ENCODE measurements at places on chromosomes 5 and 9.

DNA sequence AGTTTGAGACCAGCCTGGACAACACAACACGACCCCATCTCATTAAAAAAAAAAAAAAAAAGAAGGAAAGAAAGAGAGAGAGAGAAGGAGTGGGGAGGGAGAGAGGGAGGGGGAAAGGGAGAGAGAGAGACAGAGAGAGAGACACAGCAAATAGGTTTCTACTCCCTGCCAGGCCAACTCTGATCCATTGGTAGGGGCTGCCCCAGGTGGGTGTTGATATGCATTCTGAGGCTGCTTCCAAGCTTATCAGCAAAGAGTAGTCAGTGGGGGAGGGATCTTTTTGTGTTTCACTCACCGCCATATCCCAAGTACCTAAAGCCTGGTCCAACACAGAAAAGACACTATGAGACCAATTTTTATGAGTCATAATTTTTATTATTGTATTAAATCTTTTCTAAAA is 57.0 kb upstream of the SAP30L start:
- no peak for DNase-seq

DNA sequence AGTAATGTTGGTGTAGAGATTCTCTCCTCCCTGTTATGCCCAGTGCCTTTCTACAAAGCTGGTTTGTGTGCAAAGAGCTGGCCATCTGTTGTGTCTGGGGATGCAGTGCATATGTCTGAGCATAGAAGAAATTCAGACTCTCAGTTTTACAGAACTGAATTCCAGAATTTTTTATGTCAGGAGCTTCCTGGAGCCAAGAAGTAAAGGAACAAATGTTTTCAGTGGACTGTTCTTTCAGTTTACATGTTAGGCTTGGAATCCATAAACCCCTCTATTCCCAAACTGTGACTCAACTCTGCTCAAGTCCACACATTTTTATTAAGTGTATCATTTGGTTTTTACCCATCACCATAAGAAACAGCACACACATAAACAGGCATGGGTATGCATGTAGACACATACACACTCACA is 366.0 kb downstream of the BRINP1 start:
- no peak for DNase-seq

DNA sequence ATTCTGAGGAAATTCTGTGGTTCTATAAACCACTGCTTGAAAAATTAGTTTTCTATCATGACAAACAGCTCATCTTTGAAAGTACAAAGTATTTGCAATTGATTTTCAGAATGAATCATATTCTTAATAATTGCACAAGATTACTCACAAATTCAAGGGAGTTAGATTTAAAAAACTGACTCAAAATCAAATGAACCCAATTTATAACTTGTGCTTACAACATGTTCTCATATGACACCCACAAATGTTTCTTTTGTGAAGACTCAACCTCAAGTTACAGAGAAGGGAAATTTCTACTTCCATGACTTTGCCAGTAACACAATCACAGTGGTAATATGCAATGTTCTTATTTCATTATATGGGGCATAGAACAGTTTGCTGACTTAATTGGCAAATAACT is 272.0 kb upstream of the ACTBL2 start:
- no peak for DNase-seq

DNA sequence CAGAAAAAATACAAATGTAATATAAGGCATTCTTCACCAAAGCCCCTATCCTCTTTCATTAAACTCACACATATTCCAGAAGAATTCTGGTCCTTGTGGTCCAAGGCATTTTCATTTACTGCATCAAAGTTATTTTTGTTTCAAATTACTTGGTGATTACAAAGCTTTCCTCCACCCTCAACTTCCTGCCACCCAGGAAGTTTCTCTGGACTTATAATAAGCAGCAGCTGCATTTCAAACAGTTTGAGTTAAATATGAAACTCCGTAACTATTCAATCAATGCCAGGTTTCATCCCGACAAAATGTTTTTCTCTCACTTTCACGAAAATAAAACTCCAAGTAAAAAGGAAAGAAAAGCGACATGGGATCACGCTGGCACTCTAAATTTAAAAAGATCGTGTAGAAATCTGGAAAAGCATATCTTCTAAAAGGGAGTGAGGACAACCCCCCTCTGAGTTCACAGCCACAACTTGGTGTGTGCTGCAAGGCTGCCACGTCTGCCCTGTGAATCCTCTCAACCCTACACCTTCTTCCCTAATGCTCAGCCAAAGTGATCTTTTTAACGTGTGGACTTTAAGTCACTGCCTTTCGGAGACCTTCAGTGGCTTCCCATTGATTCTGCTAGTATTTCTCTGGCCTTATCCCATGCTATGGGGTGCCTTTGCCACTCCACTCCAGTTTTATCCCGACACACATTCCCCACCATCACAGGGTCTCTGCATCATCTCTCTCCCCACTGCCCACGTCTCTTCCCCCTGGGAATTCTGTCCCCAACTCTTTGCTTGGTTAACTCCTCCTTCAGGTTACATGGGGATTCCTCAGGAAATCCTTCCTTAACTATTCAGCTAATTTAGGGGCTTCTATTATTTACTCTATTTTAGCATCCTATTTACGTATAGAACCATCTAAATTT is 91.1 kb upstream of the CER1 start:
- DNase-seq = no peak

- DNase-seq = no peak
These were observed 84.5 kb downstream of the HAPLN1 start for GRCh38 chr5:83636156-83636555.

DNA sequence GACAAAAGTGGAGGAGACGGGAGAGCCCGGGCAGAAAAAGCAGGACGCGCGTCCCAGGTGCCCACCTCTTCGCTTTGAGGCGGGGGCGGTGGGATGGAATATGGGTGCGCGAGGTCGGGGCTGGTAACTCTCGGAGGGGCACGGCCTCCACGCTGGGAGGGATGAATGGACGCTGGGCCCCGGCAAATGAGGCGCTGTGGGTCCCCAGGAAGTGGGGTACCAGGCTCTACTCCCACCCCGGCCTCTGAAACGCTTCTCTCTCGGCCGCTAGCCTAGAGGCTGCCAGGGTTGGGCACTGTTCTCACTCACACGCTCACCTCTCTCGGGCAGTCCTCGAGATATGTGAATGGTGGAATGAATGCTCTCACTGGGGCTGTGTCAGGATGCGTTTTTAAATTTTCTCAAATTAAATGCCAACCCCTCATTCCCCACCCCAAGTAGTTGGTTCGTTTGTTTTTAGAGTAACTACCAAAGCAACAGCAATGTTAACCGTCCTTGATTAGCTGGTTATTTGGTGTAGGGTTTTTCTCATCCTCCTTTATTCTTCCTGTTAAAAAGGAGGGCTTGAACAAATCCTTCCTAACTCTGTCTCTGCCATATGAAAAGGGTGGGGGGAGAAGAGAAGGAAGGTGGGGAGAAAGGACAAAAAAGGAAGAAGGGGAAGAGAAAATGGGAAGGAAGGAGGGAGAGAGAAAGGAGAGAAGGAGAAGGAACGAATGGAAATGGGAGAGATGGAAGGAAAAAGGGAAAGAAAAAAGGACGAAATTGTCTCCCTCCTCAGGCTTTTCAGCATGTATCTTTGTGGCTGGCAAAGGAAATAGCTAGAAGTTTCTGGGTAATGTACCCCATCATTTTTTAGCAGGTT is 1.3 kb upstream of the EBF1 start:
- DNase-seq = no peak

GRCh38 chr9:109776391-109776790 is 3.6 kb upstream of the PALM2AKAP2 start:
- no peak for DNase-seq

DNA sequence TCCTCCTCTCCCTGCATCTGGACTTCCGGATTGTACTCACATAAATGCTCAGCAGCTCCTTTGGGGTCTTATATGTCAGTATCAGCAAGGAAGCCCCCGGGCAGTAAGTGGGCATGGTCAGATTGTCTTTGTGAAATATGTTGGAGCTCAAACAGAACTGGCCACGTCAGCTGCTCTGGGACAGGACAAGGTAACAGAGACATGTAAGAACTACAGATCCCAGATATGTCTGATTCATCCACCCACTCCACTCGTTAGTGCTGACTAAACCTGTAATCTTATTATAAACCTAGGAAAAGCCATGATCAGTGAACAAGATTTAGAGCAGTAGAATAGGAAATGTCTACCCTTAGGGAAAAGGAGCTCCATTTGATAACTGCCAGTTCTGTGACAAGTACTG is 561.8 kb downstream of the CETN3 start:
- DNase-seq = no peak

DNA sequence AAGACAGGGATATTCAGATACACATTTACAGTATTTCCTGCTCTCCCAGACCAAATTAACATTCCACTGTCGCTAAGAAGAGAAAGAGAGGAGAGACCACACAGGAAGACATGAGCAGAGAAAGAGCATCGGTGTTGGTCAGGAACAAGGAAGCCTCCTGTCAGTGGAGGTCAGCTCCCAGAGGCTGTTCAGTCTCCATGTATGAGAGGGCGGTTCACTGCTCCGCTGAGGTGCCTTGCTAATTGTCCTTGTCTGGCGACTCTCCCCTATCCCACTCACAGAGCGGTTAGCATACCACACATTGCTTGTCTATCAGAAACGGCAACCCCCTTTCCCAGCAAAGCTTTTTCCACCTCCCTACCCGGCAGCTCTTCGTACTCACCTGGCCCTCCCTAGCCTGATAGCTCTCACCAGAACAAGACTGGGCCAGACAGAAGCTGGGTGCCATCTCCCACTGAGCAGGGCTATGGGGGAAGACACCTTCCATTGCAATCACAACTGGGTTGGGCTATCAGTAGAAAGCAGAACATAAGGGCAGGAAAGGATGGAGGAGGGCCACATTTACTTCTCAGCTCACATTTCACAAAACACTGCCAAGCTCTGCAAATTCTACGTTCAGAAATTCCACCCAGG is 58.6 kb upstream of the LMNB1 start:
- DNase-seq = no peak

DNA sequence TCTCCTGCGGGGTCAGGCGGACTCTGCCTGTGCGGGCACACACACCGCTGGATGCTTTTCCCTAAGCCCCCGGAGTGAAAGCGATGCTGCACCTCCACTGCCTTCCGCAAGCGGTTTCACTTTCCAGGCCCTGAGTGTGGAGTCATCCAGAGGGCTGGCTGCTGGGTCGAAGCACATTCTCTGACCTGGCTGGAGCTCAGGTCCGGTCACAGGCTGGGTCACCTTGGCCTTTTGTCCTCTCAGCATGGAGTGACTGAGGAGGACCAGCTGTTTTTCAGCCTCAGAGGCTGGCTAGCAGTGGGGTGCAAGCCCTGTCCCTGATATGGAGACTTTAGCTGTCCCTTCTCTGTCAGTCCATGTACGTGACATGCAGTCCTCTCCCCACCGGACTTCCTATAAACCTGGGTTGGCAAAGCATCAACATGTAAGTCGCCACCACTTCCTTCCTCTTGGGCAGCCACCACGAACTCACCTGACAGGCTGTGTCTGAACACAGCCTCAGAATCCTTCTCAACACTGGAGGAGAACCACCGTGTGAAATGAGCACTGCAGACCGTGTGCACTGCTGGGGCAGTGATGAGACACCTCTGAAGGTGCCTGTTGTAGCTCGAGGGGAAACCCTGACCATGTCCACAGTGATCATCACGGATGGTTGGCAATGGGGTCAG is 51.3 kb downstream of the GADD45G start:
- no peak for DNase-seq

- no peak for DNase-seq
These were observed 98.7 kb downstream of the MED10 start for GRCh38 chr5:6279607-6280006.

GRCh38 chr5:6785861-6786180 is 72.6 kb downstream of the TENT4A start:
- no peak for DNase-seq

DNA sequence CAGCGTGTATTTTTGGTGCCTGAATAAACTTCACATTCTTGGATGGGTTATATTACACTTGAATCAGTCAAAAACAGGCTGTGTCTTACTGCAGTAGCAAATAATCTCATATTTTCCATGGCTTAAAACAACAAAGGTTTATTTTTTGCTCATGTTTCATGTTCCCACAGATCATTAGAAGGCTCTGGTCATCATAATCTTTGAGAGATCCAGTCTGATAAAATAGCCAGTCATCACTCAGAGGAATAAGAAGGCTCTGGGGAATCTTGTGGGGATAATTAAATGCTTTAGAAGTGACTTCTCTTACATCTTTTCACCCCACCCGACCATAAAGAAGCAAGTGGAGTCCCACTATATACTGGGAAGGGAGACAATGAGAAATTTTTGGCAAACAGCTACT is 417.7 kb downstream of the PSAT1 start:
- no peak for DNase-seq

GRCh38 chr9:89711866-89712265 is 107.1 kb downstream of the GADD45G start:
- DNase-seq = no peak

DNA sequence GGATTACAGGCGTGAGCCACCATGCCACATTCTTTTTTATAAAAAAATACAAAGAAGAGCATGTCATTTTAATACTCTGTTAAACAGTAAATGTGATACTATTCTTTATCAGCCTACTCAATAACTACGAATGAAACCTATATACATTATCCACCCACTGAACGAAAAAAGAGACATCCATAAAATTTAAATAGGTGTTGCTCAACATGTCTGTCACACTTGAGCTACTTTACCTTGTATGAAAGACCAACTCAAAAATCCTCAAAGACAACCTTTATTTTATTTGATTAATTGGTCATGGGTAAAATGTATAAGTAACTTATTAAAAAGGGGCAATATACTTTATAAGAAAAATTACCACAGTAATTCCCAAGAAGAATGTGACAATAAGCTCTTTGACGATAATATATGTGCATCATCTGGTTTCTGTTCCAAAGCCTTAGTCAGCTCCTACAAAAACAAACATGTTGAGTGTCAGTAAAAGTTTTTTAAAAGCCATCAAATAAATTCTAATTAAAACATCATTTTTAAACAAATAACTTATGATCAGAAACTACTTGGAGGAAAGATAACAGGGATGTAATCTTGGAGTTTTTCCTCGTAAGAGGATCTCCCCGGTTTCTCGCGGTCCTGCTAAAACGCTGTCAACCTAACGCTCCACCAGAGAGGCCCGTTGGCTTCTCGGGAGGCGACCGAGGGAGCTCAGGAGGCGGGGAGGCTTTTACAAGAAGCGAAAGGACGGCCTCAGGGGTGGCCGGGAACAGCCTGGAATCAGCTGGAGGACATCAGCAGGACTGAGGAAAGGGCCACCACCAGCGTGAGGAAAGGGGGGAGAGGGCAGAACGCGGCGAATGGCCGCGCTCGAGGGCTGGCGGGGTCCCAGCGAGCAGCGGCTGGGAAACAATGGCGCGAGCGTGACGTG is 13.5 kb upstream of the ANKRD18B start:
- peak; percentile 72 for DNase-seq

DNA sequence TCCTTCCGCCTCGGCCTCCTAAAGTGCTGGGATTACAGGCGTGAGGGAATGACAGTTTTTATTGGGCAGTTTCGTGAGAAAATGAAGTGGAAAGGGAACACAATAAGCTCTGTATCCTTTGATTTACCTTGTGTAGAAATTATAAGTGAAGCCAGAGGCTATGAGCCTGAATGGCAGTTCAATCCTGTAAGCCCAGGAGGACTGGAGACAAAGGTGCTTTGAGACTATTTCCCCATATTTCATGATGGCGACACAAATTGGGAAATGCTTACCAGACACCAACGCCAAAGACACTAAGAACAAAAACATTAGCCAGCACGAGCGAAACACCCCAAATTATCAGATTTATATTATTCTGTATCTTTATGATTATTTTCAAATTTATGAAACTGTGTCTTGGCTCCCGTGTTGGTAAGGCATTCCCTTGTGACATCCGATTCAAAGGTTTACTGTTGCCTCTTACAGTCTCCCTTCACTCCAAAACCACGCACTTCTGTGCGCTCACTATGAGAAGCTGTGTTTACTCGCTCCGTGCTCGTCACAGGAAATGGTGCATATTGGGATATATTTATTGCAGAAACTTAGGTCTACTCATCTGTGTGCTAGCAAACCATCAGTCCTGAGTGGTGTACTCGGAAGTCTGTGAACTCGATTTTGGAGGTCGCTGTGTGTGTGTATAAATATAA is 73.9 kb downstream of the SH3PXD2B start:
- no peak for DNase-seq
